ENCODE measurements at places on chromosomes 1 and 21.

DNA sequence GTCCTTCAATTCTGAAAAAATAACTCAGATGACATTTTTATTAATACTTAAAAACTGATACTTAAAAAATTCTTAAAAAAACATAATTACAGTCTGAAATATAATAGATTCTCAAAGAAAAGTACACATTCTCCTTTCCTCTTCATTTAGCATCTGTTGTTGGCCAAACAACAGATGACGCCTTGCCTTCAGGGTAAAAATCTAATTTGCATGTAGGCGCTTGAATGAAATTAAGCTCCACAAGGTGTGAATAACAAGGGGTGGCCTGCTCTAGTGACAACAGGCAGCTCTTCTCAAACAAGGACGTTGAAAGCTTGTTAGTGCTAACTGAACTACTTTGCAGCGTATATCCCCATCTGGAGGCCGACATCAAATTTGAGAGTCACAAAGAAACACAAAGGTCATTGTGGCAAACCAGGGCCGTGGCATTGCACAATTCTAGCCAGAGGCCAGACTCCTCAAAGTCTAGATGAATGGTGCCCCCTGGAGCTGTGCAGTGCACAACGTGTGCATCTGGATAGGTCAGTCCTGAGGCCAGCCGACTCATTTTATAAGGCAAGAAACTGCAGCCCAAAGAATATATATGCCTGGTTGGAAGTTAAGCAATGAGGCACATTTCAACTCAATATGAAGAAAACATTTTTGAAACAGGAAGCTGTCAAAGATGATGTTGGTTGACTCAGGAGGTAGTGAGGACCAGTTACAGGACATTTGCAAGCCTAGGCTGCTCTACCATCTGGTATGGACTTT is 459.2 kb upstream of the RUNX1 start:
- no peak for DNase-seq

GRCh38 chr1:74995821-74996220 is 138.4 kb upstream of the LHX8 start:
- DNase-seq, result no peak

DNA sequence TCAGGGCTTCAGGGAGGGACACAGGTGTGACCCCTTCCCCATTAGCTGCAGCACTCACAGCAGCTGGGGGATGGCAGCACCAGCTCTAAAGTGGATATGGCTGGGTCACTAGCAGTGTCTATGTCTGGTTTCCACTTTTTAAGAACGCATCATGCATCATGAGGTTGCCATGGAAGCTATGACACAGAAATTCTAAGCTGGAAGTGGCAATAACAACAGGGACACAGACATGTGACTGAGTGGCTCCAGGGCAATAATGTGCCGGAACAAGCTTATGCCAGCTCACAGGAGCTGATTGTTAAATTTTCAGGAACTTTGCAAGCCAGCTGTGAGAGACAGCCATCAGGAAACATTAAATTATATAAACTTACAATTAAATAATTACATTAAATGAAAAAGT is 51.2 kb upstream of the NFASC start:
- no peak for DNase-seq

DNA sequence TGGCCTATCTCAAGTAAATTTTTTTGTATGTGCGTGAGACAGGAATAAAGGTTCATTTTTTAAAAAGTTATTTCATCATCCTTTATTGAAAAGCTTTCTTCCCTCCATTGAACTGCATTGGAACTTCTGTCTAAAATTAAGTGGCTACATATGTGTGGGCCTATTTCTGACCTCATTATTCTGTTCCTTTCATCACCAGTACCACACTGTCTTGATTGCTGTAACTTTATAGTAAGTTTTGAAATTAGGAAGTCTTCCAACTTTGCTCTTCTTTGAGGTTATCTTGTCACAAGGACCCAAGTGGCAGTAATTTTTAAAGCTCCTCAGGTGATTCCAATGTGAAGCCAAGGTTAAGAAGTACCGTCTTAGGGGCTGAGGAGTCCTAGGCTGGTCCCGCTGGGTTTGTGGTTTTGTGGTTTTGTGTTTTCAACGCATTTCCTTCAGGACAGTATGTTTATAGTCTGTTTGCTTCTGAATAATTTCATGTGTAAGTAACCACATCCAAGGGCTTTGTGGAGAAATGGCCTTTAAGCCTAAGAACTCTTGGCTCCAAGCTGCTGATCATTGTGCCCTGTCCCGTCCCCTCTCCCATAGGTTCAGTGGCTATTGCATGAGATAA is 12.4 kb upstream of the SCAF4 start:
- DNase-seq, result no peak

DNA sequence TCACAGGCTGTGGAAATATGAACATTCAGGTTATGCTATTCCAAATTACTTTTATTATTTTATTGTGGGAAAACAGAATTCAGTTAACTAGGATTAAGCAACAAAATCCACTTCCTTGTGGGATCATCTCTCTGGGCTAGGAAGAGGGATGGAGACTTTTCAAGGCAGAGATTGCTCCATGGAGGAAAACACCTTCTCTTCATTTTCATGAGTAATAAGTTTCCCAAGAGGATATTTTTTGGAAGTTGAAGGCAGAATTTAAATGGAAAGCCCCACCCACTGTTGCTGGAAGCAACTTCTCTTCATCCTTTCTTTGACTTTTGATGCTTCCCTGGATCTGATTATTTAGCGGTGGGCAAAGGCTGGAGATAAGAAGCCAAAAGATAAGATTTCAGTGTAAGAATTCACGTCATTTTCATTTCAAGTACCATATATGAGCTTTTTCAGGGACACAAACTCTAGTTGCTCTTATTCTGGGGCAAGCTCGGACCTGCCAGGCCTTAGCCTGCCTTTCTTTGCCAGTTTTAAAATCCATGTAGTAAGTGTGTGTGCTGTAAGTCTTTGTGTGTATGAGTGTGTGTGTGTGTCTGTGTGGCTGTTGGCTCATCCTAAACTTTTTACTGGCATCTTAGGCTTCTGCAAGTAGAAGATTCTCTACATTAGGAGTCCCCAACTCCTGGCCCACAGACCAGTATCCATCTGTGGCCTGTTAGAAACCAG is 11.7 kb upstream of the IL24 start:
- no peak for DNase-seq

DNA sequence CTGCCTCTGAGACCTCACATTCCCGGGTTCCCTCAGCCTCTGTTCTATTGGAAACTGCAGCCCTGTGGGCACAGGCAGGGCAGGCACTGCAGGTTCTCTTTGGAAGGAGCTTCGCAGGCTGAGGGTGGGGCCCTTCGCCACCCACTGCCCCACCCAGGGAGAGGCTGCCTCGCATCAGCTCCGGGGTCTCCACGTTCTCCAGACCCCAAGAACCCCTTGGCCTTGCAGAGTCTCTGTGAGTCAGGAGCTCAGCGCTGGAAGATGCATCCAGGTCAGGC is 8.6 kb upstream of the C1orf159 start:
- no peak for DNase-seq

- DNase-seq, result peak; percentile 15
Measured at GRCh38 chr1:153360592-153361479, 3.2 kb downstream of the S100A9 start.

- DNase-seq, result no peak
Measured at GRCh38 chr1:208243527-208243966, 637 bp downstream of the PLXNA2 start.

DNA sequence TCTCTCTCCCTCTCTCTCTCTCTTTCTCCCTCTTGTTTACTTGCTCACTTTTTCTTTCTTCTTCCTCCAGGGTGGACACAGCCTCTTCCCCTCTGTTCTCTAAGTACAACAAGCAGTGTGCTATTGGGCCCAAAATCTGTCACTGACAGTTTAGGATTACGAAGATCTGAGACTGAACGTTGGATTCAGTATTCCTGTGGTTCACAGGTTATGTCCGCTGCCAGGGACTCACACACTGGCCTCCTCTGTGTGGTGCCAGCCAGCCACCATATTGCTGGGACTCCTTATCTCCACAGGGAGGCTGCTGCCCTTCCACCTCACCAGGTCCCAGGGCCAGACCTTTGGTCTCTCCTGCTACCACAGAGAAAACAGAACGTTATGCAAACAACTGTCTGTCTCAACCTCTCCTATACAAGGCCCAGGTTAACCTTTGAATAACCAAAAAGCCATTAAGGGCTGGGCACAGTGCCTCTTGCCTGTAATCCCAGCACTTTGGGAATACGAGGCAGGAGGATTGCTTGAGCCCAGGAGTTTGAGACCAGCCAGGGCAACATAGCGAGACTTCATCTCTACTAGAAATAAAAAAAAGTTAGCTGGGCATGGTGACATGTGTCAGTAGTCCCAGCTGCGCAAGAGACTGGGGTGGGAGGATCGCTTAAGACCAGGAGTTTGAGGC is 171.9 kb upstream of the RAB4A start:
- peak; percentile 40 for DNase-seq

- DNase-seq, result peak; percentile 24
Measured at GRCh38 chr1:209560952-209561351, 22.6 kb upstream of the CAMK1G start.

DNA sequence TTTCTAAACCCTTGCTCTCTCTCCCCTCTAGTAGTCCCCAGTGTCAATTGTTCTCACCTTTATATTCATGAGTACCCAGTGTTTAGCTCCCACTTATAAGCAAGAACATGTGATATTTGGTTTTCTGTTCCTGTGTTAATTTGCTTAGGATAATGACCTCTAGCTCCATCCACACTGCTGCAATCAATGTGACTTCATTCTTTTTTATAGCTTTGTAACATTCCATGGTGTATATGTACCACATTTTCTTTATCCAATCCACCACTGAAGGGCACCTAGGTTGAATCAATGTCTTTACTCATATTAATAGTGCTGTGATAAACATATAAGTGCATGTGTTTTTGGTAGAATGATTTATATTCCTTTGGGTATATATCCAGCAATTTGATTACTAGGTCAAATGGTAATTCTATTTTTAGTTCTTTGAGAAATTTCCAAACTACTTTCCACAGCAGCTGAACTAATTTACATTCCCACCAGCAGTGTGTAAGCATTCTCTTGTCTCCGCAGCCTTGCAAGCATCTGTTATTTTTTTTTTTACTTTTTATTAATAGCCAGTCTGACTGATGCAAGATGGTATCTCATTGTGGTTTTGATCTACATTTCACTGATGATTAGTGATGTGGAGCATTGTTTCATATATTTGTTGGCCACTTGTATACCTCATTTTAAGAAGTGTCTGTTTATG is 277.8 kb downstream of the LTN1 start:
- DNase-seq, result no peak

DNA sequence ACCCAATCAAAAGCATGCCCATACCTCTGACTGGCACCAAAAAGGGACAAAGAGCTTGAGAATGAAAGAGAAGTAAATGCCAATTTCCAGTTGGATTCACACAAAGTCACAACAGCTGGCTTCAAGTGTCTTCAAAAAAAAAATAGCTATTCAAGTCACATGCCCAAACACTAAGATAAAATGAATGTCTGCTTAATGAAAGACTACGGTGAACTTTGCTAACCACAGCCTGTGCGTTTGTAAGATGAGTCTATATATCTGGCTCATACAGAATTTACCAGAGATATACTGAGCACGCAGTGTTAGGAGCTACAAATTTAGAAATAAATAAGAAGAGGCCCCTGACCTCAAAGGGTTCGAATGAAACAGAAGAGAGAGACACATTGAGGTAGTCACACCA is 73.2 kb downstream of the DAB1 start:
- no peak for DNase-seq

DNA sequence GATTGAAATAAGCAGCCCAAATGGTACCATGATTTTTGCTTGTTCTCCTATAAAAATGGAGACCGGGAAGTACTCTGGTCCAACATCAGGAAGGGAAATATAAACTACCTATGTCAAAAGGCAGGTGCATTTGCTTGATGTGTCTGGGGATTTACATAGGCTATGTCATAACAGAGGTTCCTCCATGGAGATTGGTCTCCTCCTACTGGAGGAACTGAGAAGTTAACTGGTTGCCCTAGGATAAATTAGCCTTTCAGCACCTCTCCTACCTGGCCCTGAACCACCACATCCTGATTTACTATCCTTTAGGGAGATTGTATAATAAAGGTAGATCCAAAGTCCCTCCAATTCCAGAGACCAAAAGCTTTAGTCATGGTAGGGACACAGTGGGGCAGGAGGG is 1109.3 kb upstream of the B3GALT2 start:
- DNase-seq, result peak; percentile 58

GRCh38 chr1:184260382-184260781 is 126.4 kb upstream of the C1orf21 start:
- DNase-seq, result no peak

- DNase-seq, result no peak
Measured at GRCh38 chr1:42937836-42938644, 20.6 kb downstream of the SLC2A1 start.

GRCh38 chr1:20723159-20723536 is 5.3 kb upstream of the KIF17 start:
- DNase-seq, result no peak

- DNase-seq, result no peak
Measured at GRCh38 chr1:232452117-232452516, 177.8 kb downstream of the SIPA1L2 start.

DNA sequence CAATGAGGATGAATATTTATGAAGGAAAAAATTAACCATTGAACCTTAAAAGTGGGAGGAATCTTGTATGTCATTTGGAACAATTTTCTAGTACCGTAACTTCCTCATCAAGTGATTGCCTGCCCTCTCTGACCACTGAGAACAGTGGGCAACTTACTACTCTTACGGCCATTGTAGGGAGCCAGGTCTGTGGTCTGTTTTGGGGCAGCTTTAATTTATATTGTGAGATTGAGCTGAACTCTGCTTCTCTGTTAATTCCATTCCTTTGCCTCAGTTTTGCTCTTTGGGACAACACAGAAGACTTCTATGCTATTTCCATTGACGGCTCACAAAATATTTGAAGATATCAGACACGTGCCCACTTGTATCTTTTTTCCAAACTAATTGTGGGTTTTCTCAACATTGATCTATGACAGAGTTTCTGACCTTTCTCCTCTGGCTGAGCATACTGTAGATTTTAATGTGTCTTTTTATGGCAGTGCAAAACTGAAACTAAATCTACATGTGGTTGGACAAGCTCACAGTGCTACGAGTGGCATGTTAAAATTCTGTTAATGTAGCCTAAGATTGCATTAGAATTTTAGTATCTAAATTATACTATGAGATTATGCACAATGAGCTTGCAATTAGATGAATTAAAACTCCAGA is 27.8 kb upstream of the ZNF281 start:
- DNase-seq, result peak; percentile 16

- no peak for DNase-seq
Measured at GRCh38 chr1:231919239-231919885, 292.8 kb downstream of the DISC1 start.

DNA sequence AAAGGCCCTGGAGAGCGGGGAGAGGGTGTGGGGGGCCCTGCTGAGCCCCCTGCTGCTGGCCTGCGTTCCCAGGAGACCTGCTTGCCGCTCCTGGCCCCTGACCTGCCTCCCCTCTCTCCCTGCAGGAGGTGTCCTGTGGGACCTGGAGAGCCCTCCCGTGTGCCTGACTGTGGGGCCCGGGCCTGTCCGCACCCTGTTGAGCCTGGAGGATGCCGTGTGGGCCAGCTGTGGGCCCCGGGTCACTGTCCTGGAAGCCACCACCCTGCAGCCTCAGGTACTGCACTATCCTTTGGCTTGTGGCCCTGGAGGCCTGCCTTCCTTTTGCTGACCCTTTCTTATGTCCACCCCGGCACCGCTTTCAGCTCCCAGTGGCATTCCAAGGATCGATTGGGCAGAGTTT is 90.8 kb upstream of the ACTL8 start:
- no peak for DNase-seq

All from kidney (tissue), 22 donors.